ENCODE measurements at places on chromosomes 3 and 15.

GRCh38 chr3:9223672-9224071 lies 25.8 kb downstream of the SRGAP3 start:
- no peak for DNase-seq

GRCh38 chr15:37059086-37059485 lies 41.3 kb downstream of the MEIS2 start:
- no peak for DNase-seq

GRCh38 chr15:29570948-29571791 lies 251.1 kb downstream of the TJP1 start:
- peak; percentile 36 for DNase-seq

DNA sequence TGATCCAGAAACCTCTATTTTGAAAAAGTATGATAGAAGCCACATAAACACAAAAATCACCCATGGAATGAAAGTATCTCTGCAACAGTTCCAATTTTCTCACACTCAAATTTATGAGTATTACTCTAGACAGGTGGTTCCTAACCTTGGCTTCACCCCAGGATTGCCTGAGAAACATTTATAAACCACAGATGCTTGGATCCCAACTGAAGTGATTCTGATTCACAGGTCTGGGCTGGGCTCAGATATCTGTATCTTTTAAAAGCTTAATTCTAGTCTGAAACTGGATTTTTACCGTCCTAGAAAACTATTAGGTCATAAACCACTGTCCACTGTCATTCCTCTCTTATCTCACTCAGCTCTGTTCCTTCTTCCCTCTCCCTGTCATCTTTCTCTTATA lies 7.4 kb upstream of the SST start:
- no peak for DNase-seq

- no peak for DNase-seq
Measured at GRCh38 chr3:173396191-173397041, 1.1 kb upstream of the NLGN1 start.

GRCh38 chr3:122755491-122755890 lies 38.1 kb downstream of the HSPBAP1 start:
- DNase-seq: no peak

- DNase-seq: no peak
Measured at GRCh38 chr15:66128116-66128680, 125.4 kb downstream of the MEGF11 start.

- no peak for DNase-seq
Measured at GRCh38 chr15:74892313-74892712, 2.5 kb downstream of the MPI start.

GRCh38 chr3:46468753-46469600 lies 4.3 kb upstream of the LTF start:
- no peak for DNase-seq

DNA sequence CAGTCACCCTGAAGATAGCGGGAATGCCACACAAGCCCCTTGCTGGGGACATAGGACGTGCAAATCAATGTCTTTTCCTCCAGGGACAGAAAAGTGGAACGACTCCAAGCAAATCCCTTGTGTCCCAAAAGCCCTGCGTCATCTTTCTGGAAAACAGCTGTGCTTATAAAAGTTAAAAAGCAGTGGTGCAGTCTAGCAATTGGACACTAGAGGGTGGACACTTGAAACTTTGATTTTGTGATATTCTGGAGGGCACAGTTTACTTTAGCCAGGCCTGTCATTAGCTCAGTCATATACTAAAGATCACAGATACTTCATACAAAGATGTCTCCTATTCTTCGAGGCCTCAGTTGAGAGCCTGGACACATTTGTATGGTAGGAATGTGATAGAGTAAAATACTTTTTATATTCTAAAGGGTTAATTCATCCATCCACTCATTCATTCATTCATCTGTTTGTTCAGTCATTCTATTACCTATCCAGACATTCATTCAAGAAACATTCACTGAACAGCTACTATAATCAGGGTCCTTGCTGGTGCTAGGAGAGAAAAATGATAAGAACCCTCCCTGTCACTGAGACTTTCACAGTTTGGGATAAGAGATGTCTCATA lies 63.8 kb upstream of the ANKRD34C start:
- DNase-seq: no peak

GRCh38 chr3:101383156-101383575 lies 62.8 kb upstream of the IMPG2 start:
- DNase-seq: no peak

GRCh38 chr3:164231718-164232117 lies 846.6 kb downstream of the SI start:
- DNase-seq: no peak

DNA sequence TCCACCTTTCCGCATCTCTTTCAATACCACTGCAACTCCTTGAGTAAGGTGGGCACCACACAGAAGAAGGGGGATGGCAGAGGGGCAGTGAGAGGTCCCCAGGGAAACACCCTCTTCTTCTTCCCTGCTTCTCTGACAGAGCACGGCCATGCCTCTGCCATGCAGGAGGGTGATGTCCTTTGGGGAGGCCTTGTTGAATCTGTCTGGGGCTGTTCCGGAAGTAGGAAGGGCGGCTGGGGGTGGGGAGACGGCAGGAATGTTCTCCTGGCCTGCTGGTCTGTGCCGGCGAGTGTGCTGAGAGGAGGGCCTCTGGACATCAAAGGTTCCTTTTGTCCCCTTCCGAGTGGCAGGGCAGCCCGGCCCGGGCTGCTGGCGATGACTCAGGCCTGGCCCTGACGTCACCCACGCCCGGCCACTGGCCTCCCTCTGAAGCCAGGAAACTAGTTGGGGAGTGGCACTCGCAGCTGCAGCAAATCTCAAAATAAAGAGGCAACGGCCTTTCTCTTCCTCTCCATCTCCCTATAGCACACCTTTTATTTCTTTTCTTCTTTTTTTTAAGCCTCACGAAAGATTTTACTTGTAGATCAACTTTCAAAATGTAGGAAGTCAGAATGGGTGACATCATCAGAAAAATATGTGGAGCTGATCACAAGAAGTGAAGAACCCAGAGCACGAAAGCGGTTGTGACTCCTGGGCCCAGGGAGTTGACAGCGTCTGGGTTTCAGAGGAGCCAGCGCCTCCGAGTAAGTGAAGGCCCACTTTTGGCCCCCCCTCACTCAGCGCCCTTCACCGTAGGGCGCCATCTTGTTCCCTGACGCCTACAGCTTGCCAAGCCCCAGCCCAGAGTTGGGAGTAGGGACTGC lies at the start of gene ZBTB38:
Gene ZBTB38, plus strand, starts transcription at position 443 of the 863 bp plus-strand sequence. CDS start 73,885 bp downstream, outside the sequence.
- no peak for DNase-seq

DNA sequence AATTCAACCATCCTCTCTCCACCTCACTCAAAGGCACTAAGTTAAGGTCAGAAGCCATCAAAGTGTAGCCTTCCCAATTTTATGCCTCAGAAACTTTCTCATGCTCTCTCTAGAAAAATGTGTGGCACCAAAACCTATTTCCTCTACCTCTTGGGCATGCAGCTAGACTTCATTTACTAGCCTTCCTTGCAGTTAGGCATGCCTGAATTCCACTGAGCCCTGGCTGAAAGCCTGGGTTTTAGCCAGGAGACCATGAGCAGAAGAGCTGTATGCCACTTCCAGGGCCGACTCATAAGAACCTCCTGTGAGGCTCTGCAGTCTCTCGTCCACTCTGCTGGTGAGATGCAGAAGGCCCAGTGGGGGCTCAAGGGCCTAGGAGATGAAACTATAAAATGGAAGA lies 145.0 kb downstream of the MYLK start:
- no peak for DNase-seq

GRCh38 chr15:71251584-71252043 lies 136.3 kb downstream of the THSD4 start:
- no peak for DNase-seq

- DNase-seq: no peak
Measured at GRCh38 chr3:145780301-145780700, 380.7 kb downstream of the PLOD2 start.

DNA sequence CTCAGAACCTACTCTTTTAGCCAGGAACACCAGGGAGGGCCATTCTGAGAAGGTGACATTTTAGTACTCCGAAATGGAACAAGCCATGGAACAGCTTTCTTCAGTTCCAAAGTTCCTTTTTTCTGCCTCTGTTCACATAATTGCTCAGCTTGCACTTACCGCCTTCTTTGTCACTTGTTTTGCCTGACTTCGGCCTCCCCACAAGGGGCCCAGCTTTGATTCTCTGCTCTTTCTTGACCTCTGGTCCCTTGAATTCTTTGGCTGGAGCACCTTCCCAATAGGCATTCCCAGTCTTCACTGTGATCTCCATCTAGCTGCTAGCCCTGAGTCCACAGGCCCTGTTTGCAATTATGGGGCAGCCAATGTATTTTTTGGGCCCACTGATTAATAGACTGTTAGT lies 51.4 kb upstream of the SLC7A14 start:
- DNase-seq: no peak

GRCh38 chr3:25171897-25172296 lies 256.2 kb upstream of the RARB start:
- no peak for DNase-seq

GRCh38 chr3:185582236-185582635 lies 3.9 kb upstream of the SENP2 start:
- DNase-seq: no peak

DNA sequence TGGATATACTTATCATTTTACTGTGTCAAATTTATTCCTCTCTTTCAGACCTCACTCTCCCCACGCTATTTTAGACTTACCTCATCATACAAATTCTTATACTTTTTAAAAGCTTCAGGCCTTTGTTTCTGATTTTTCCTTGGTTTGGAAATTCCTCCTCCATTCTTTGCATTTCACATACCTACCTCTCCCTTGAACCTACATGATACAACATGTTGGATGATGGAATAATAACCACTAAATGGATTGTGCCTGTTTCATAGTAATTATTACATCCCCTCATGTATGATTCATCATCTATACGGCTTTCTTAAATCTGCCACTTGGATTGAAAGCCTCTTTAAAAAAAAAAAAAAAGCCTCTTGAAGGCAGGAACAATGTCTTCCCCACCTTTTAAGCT lies 24.6 kb downstream of the TRIP4 start:
- DNase-seq: no peak

DNA sequence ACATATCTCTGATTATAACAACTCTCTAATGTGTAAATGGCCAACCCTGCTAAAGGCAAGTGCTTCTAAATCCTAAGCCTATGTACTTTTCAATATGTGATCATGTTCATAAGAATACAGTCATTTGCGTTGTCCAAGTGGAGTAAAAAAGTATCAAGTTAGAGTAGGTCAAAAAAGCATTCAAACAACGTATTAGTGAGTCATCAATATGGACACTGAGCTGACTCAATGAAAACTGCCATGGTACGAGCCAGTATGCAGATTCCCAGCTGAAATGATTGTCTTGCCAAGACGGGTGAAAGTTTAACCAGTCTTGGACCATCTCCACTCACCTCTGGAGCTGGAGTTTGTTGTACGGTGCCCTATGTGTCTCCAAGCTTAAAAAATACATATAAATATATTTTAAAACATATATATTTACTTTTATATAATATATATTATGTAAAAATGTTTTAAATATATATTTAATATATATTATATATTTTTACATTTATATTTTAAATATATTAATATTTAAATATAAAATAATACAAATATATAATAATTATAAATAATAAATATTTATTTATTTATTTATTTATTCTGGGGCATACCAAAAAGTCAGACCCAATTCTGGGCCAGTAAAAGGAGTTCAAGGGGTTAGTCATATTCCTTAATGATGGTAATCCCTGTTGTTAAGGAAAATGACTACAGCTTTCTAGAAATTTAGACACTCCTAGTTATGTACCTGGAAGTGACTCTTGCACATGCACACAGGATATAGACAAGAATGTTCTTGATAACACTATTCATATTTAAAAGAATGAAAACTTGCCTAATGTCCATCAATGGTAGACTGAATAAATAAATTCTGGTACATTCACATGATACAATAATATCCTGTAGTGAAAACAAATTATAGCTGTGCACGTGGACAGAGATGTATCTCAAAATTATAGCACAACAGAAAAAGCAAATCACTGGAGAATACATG lies 27.2 kb downstream of the PLSCR4 start:
- no peak for DNase-seq

GRCh38 chr3:15528854-15529537 lies 7.5 kb upstream of the COLQ start:
- no peak for DNase-seq

DNA sequence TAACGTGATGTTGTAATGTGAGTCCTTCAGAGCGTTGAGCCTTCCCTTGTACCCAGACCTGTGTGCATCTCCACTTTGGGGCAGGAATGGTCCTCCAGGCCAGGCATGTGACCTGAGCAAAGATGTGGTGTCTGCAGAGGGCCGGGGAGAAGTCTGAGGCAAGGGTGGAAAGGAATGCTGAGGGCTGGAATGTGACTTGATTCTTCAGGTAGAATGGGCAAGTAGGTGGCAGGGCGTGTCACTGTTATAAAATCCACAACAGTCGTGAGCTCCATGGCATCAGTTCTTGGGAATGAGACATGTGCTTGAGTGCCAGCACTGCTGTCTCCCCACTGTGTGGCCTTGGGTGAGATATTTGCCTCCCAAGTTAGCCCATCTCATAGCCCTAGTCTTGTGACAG lies 24.0 kb upstream of the BSN start:
- DNase-seq: no peak

DNA sequence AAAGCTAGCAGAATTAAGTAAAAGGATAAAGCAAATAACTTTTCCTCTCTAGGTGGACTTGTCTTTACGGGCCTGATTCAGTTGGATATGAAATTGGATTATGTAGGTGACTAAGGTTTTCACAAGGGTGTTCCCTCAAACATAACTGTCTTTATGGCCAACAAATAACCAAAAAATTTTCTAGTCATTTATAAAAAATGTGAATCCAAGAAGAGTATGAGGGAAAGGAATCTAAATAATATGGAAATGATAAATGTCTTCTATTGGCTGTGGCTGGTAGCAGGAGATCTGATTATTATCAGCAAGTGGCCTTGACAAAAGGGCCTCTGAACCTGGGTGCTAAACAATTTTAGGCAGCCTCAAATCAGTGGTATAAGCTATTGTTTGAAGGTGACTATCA lies 594.0 kb upstream of the UBE2E2 start:
- DNase-seq: no peak

DNA sequence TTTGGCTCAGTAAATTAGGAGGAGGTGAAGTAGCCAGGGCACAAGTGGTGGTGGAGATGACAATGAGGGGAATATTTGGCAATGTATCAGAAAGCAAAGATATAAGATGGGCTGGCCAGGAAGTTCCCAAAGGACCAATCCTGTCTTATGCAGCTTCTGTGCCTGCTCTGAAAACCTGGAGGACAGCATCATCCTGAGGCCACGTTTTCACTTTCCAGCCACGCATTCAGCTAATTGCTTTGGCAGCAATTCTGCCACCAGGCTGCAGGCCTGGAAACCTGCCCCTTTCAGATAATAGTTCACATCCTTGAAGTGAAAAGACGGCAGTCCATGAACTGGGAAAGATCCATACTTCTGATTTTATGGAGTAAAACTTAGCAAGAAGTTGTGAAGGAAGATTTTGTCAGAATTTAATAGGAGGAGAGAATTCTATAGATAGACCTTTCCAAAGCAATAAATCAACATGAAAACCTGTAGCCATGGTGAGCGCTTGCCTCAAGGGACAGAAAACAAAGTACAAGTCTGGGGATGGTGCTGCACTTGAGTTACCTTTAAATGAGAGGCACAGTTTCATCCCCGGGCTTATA lies 682.5 kb downstream of the GRM7 start:
- no peak for DNase-seq

- no peak for DNase-seq
Measured at GRCh38 chr3:57659806-57660439, 33.0 kb downstream of the DENND6A start.

- peak; percentile 50 for DNase-seq
Measured at GRCh38 chr15:43939070-43939469, 112.3 kb downstream of the WDR76 start.
